ENCODE measurements at places on chromosomes 16 and 17. TPM values are rescaled to one million over a fixed set of nuclear protein-coding genes. Genes with fewer than 3 reads are reported as not detected.

The CTF1 gene
- 0.19 TPM for total RNA-seq

The KRT20 gene
- total RNA-seq: not detected

The TNK1 gene
- 0.38 TPM for total RNA-seq

The SLC5A2 gene
- not detected for total RNA-seq

The RBFOX1 gene
- not detected for total RNA-seq

The ABCC6 gene
- under 0.01 TPM for total RNA-seq

The PERCC1 gene
- 0.19 TPM for total RNA-seq

The HELZ gene
- total RNA-seq: 64.6 TPM

The CCL5 gene
- total RNA-seq: 0.65 TPM

All from vein endothelial cell (primary cell).